ENCODE measurements at places on chromosomes 7 and 10. TPM values are rescaled to one million over a fixed set of nuclear protein-coding genes. Genes with fewer than 3 reads are reported as not detected.

Gene WDR91
- 27.7 TPM for total RNA-seq

Gene NPY4R2
- total RNA-seq: not detected

Gene NCOA4
- total RNA-seq: 110 TPM

Gene SEMA3C
- total RNA-seq: not detected

Gene MRC1
- total RNA-seq: 1.4 TPM

Gene TRIM74
- total RNA-seq: 0.64 TPM

Gene ARHGAP21
- 33.7 TPM for total RNA-seq

Gene INTS1
- 111 TPM for total RNA-seq

Gene CXCL12
- not detected for total RNA-seq

GRCh38 chr10:7006566-7006965, 404.3 kb downstream of the SFMBT2 start:
- DNase-seq: no peak

- no peak for DNase-seq
Observed at GRCh38 chr10:102134416-102134815, 1.6 kb downstream of the PPRC1 start.

DNA sequence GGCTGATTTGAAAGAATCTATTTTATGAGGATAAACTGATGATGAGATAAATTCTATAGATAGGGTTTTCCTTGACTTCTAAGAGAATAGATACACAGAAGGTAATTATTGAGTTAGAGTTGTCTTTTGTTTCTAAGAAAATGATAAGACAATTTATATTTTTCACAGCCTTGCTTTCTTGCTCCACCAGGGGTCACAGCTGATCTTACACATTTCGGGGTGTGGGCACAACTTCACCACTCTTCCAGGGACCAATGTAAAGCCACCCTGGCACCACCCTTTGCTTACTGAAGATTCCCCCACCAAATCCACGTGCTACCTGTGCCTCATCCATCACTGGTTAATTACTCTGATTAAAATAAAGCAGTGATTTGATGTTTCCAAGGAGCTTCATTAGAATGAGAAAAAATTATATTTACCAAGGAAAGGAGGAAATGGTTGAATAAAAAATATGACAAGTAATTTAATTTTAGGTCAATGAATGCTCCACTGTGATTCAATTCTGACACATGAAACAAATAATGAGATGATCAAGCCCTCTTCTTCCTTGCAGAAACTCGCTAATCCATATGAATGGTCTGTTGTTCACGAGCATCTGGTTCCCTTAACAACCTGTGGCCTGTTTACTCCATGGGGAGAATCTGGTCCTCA, 177.3 kb upstream of the TNS3 start:
- DNase-seq: no peak

- DNase-seq: peak; percentile 55
Observed at GRCh38 chr10:117216611-117217195, 19.4 kb downstream of the KCNK18 start.

DNA sequence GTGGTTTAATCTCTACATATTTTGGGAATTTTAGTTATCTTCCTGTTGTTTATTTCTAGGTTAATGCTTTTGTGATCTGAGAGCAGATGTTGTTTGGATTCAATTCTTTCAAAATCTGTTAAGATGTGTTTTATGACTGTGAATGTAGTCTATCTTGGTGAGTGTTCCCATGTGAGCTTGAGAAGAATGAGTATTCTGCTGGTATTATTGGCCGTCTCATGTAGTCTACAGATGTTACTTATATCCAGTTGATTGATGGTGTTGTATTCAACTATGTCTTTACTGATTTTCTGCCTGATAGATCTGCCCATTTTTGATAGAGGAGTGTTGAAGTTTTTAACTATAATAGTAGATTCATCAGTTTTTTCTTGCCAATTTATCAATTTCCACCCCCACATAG, 141.4 kb upstream of the FOXP2 start:
- DNase-seq: no peak

GRCh38 chr10:104688251-104689042, 47.4 kb downstream of the SORCS3 start:
- no peak for DNase-seq

DNA sequence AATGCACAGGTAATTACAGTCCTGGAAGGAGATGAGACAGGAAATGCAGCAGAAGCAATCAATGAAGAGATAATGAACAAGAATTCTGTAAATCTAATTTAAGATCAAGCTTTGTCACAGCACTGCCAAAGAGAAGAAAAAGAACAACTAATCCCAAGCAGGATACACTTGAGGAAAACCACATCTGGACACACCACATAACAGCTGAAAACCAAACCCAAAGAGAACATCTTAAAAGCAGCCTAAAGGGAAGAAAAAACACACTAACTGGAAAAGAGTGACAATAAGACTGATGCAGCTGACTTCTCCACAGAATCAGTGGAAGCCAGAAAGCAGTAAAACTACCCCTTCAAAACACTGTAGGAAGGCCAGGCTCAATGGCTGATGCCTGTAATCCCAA, 10.2 kb downstream of the CYTH3 start:
- DNase-seq: no peak

GRCh38 chr7:108407676-108408075, 48.6 kb downstream of the NRCAM start:
- no peak for DNase-seq

GRCh38 chr10:123879606-123880257, 11.9 kb downstream of the CPXM2 start:
- DNase-seq: no peak

- DNase-seq: no peak
Observed at GRCh38 chr7:12633582-12633981, 53.9 kb upstream of the ARL4A start.

- DNase-seq: no peak
Observed at GRCh38 chr10:10520491-10521385, 496.9 kb upstream of the CELF2 start.

DNA sequence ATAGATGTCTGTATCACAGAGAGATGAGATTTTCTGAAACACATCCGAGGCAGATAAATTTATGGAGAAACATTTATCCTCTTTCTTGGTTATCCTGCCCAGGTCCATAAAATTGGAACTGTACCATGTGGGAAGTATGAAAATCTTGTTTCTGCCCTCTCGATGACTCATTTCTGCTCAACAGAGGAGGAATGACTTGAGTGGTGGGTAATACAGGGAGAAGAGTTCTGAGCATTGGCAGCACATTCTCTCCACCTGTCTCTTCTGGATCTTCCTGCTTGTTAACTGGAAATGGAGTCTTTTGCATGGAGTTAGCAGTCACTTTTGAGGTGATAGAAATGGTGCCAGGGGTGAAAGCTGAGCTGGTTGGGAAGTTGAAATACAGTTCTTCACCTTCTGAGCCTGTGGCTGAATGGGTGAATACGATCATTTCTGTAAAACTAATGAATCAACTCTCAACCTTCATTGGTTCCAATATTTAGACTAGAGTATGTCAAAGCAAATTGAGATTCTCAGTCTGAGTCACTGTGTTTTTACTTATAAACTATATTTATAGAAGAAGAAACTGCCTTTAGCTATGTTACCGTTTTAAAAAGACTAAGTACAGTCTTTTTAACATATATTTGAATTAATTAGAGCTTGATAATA, 945.5 kb downstream of the SORCS3 start:
- DNase-seq: no peak

DNA sequence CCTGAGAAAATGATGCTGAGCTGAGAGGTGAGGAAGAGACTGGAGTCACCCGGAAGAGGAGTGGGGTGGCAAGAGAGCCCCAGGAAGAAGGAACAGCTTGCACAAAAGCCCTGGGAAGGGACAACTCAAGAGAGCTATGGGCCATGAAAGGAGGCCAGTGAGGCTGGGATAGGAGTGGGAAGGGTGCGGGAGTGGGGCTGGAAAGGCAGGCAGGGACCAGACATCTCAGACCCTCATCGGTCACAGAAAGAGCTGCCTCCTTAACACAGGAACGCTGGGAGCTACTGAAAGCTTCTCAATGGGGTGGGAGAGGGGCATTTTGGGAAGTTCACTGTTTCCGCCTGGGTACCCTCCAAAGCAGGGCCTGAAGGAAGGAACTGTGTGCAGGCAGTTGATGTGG, 122.0 kb upstream of the UNC5B start:
- no peak for DNase-seq

All from CD8-positive, alpha-beta memory T cell (primary cell).